Stimulated activated naive CD4-positive, alpha-beta T cell (primary cell): ENCODE measurements at places on chromosomes 16 and 17.

- no peak for DNase-seq
These were observed 9.3 kb downstream of the ADCY7 start for GRCh38 chr16:50275428-50276325.

DNA sequence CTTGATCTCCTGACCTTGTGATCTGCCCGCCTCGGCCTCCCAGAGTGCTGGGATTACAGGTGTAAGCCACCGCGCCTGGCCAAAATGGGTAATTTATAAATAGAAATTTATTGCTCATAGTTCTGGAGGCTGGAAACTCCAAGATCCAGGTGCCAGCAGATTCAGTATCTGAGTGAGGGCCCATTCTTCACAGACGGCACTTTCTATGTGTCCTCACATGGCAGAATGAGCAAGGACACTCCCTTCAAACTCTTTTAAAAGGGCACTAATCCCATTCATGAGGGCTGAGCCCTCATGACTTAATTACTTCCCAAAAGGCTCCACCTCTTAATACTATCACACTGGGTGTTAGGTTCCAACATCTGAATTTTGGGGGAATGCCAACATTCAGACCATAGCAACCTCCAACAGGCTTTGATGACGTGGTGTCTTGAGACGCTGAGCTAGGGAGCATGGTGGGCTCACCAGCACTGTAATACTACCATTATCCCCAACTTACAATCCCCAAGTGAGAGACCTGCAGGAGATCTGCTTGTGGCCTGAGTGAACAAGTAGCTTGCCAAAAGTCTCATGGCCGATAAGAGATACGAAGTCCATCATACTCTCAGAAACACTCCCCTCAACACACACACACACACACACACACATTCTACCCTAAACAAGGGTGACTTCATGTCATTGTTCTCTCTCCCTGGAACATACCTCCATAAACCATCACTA lies 8.5 kb downstream of the CMTM4 start:
- DNase-seq, result no peak

- DNase-seq, result no peak
These were observed 47.3 kb downstream of the CCDC42 start for GRCh38 chr17:8697323-8697741.

GRCh38 chr16:6958184-6958583 lies 374.5 kb upstream of the RBFOX1 start:
- DNase-seq, result no peak

DNA sequence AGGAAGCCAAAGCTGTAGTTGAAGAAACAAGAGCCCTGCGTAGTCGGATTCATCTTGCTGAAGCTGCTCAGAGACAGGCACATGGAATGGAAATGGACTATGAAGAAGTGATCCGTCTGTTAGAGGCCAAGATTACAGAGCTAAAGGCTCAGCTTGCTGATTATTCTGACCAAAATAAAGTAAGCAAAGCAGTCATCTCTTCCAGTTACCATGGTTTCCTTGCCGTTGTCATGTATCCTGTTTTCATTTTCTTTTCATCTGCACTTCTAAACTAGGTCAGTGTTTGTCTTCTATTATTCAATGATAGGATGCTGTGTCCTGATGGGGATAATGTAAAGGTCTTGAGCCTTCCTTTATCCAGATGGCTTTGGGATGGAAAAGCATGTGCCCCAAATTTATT lies 104.3 kb downstream of the STXBP4 start:
- no peak for DNase-seq

GRCh38 chr16:86702824-86703588 lies 124.7 kb downstream of the FOXL1 start:
- no peak for DNase-seq

GRCh38 chr16:77332792-77333191 lies 102.0 kb downstream of the ADAMTS18 start:
- no peak for DNase-seq

DNA sequence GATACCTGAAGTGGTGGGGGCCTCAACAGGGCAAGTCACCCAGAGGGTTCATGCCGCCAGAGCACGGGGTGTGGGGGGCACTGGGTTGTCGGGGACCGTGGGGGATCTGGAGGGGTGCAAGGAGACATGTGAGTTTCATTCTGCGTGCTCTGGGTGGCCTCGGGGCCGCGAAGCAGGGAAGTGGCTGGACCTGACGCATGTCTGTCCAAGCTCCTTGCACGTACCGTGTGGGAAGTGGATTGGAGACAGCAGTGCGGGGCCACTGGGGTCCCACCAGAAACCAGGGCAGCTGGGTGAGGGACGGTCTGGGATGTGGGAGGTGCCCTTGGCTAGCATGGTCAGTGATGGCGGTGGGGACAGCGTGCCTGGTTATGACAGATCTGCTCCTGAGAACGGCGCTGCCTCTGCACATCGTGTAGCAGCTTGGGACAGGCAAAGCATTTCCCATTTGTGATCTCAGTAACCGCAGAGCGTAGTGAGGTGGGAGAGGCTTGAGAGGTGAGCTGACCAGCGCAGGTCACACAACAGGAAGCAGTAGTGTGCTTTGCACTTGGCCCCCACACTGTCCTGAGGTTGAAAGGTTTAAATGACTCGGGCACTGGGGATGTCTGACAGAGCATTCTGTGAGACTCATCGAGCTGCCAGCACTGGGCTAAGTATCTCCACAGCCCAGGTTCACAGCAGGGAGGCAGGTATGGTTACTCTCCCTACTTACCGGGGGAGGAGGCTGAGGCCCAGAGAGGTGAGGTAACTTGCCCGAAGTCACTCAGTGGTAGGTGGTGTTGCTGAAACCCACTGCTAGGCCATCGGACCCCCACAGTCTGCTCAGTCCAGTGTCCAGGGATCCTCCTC lies 114.4 kb downstream of the SOCS1 start:
- DNase-seq, result no peak

DNA sequence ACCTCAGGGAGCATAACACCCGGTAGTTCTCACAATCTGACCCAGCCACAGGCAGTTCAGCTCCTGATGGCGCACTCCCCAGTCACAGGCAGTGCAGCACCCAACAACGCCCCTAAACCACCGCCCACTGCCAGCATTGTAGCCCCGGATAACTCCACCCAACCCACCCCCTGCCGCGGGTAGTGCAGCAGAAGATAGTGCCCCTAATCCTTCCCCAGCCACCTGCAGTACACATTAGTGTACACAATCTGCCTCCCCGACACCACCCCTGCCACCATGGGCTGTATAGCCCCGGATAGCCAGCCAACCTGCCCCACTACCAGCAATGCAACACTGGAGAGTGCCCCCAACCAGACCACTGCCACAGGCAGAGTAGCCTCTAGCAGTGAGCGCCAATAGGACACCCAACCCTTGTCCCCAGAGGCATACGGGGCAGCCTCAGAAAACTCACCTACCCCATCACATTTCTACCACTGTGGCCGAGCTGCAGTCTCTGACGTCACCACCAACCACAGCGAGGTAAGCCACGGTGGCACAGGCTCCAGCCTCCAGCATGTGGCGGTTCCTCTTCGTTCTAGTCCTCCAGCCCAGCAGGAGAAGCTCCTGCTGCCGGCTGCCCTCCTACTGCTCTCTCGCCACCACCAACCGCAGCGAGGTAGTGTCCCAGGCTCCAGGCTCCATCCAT lies 877.3 kb downstream of the KCNJ18 start:
- no peak for DNase-seq

- no peak for DNase-seq
These were observed 13.5 kb downstream of the CEP295NL start for GRCh38 chr17:78889531-78889930.

GRCh38 chr16:2027024-2028010 lies 615 bp downstream of the NHERF2 start:
- DNase-seq, result no peak

GRCh38 chr17:36086791-36087190 lies 3.2 kb downstream of the CCL3 start:
- DNase-seq, result no peak

DNA sequence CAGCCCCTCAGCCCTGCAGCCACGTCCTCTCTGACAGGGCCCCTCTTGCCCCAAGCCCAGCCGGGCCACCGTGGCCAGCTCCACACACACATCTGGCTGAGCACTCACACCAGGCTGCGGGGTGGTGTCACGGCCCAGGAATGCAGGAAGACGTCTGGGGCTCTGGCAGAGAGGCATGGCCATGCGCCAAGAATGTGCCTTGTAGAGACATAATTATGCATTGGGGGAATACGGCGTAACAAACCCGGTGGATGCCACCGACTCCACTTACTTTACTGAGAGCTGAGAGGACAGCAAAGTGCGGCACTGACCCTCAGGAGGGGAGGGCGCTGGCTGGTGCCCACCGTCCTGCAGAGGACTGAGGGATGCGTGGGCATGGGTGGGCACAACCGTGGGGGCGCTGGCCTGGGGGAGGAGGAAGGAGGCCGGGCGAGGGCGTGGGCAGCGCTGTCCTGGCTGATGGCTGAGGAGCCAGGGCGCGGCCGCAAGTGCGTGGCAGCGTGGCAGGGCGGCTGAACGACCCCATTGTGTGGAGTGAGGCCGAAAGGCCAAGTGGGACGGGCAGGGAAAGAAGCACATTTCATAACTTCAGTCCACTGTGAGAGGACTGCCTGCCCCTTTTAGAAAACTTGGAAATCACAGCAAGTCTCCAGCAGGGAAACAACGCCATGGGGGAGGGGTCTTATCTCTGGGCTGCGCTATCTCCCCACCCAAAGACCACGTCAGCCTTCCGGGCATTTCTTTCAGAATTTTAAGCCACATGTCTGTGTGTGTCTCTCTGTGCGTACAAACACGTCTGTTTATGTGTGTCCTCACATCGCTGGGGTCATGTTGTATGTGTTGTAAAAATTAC lies 30.6 kb downstream of the METRNL start:
- DNase-seq, result no peak

DNA sequence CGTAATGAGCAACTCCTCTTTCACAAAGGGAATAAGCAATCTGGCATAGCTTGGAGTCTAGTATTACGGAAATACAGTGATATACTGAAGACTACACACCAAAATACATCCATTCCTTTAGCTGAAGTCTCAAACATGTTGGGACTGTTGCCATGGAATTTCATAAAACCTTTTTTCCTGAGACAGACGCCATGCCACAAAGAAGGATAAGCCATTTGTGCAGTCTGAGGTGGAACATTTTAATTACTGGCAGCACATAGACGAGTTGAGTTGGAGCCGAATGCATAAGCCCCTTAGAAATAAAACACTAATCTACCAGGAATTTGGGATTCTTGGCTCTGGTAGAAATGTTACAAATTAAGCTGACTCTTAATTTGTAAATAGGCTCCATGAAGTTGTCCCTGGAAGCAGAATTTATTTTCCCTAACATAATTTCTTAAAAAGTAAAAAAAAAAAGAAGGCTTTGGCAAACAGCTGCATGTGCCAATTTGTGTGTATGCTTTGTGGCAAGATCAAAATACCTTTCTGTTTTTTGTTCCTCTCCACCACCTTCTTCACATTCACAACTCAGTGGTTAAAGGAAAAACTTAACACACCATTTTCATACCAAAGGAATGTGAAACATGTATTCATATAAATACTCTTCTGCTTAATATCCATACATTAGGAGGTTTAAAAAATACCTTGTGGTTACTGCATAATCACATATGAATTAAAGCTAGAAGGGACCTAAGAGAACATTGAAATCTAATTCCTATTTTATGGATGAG lies 25.5 kb downstream of the GRB7 start:
- no peak for DNase-seq

GRCh38 chr17:68384941-68385340 lies 72.4 kb downstream of the WIPI1 start:
- no peak for DNase-seq

DNA sequence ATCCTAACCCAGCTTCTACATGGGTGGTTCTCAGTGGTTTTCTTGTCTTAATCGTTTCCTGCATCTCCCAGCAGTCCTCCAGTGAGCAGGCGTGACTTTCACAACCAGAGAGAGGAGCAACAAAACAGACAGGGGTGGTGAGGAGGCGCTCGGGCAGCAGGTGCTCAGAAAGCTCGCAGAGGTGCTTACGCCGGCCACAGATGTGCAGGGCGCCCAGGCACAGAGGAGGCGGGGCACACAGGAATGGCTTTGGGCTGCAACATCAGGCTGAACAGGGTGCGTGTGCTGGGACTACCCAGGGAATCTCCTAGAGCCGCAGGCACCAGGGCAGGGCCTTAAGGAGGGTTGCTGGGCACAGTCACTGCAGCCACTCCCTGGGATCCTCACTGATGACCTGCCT lies 32.6 kb downstream of the KLHDC4 start:
- DNase-seq, result no peak

GRCh38 chr17:13947499-13947898 lies 121.8 kb upstream of the COX10 start:
- no peak for DNase-seq

GRCh38 chr17:39579318-39580081 lies 28.2 kb downstream of the NEUROD2 start:
- no peak for DNase-seq

DNA sequence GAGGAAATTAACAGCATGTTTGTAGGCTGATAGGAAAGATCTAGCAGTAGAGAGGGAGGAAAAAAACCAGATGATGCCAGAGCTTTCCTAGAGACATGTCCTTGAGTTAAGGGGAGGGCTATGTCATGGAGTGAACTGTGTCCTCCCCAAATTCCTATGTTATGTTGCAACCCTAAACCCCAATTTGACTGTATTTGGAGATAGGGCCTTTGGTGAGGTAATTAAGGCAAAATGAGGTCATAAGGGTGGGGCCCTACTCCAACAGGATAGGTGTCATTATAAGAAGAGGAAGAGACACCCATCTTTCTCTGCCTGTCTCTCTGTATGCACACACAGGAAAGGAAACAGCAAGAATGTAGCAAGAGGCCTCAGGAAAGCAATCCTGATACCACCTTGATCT lies 195.3 kb upstream of the AXIN2 start:
- no peak for DNase-seq

GRCh38 chr16:65392806-65393565 lies 271.1 kb upstream of the CDH11 start:
- DNase-seq, result no peak

GRCh38 chr17:30253312-30253711 lies 17.8 kb upstream of the SLC6A4 start:
- no peak for DNase-seq

DNA sequence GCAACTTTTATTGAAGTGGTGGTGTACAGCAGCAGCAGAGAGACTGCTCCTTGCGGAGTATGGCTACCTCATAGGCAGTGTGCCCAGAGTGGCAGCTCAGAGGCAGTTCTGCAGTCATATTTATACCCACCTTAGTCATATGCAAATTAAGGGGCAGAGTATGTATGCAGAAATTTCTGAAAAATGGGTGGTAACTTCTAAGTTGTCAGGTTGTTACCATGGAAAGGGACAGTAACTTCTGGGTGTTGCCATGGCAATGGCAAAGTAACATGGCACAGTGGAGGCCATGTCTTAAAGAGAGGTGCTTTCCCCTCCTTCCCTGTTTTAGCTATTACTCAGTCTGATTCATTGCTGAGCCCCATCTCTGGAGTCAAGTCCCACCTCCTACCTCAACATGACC lies 53.4 kb downstream of the MEOX1 start:
- no peak for DNase-seq
